ENCODE measurements at places on chromosomes 16 and 17.

- DNase-seq: no peak
Measured at GRCh38 chr17:82753201-82753464, 1.3 kb downstream of the TBCD start.

DNA sequence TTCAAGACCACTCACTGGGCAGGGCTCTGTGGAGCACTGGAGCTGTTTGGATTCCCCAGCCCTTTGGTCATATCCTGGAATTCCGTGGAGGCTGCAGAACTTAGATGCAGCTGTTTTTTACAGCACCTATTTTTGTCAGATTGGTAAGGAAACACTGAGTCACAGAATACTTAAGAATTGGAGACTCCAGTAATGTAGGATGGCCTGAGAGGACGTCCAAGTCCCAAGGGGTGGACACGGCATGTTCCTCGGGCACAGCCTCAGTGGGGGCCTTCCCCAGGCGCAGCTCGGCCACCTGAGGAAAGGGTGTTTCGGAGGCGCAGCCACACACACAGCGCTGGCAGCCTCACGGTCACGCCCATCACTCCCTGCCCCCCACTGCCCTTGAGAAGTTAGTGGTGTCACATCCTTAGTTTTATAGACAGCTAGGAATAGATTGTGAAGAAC is 14.8 kb downstream of the PLD6 start:
- DNase-seq: no peak

- peak; percentile 12 for DNase-seq
Measured at GRCh38 chr17:82300707-82301270, 16.6 kb downstream of the CD7 start.

- no peak for DNase-seq
Measured at GRCh38 chr17:76700617-76701470, 9.9 kb downstream of the MXRA7 start.

GRCh38 chr17:43219746-43220380 is 8.2 kb downstream of the TMEM106A start:
- DNase-seq: no peak

- no peak for DNase-seq
Measured at GRCh38 chr17:59516451-59516850, 49.0 kb upstream of the DHX40 start.

DNA sequence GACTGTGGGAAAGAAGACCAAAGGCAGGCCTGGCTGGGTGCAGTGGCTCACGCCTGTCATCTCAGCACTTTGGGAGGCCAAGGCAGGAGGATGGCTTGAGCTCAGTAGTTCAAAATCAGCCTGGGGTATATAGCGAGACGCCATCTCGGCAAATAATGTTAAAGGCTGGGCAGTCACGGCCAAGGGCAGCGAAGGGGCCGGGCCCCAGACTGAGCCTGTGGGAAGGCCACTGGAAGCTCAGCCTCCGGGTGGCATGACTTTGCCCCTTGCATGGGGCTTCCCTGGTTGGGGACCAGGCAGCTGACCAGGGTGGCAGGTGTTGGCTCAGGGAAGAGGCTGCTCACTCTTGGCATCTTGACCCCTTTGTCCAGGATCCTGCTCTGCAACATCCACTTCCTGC is 14.0 kb upstream of the CD300LD start:
- no peak for DNase-seq

DNA sequence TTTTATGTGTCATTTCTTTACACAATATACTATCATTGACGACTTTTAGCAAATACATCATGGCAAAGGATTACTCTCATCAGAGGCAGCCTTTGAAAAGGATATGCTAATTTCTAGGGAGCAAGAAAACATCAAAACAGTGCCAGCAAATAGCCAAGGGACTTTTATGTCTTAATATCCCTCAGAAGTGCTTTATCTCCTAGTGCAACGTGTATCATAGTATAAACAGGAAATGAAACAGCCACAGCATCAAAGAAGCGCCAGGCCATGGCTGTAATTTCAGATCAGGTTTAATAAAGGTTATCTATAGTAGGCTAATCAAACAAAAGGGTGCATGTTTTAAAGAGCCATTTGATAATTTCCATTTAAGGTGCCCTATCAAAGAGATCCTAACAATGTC is 159.9 kb downstream of the AXIN2 start:
- DNase-seq: no peak

- DNase-seq: no peak
Measured at GRCh38 chr16:29011112-29011511, 26.3 kb downstream of the LAT start.

- no peak for DNase-seq
Measured at GRCh38 chr17:80834893-80835275, 156.8 kb upstream of the CHMP6 start.

GRCh38 chr17:67260170-67260987 is 15.4 kb upstream of the HELZ start:
- no peak for DNase-seq

GRCh38 chr16:47927330-47927729 is 228.5 kb downstream of the ABCC12 start:
- no peak for DNase-seq

DNA sequence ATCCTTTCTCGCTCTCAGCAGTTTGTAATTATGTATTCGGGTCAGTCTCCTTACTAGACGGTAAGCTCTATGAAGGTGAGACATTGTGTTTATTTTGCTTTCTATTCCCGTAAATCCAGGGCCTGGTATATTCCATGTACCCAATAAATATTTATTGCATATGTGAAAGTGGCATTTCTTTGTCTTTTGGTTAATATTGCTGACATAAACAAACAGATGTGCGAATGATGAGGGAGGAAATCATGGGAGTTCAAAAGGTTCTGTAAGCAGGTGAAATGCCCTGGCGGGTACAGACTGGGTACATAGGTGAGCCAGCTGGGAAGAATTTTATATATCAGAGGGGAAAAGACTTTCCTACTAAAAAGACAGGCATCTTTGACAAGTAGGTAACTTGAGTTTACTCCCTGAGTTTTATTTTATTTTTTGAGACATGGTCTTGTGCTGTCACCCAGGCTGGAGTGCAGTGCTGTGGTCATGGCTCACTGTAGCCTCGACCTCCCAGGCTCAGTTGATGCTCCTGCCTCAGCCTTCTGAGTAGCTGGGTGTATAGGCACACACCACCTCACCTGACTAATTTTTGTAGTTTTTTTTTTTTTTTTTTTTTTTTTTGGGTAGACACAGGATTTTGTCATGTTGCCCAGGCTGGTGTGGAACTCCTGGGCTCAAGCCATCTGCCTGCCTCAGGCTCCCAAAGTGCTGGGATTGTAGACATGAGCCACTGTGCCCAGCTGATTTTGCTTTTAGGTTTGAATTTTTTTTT is 5.7 kb upstream of the METTL9 start:
- DNase-seq: no peak

GRCh38 chr16:64138621-64139020 is 983.2 kb downstream of the CDH11 start:
- no peak for DNase-seq

DNA sequence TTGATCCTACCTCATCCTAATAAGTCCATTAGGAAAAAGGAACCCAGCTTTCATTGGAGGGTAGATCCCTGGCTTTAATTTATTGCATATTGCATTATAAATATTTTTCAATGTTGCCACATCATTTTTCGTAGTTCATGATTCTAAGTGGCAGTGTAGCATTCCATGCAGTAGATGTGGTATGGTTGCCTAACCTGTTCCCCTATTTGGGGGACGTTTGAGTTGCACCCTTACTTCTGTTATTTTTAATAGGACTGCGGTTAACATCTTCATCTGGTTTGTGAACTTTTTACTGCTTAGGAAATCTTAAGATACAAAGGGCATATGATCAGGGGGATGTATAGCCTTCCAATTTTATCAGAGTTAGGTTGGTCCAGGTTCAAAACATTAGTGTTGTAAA is 5.4 kb downstream of the SCPEP1 start:
- no peak for DNase-seq

- no peak for DNase-seq
Measured at GRCh38 chr16:84686707-84687298, 13.0 kb upstream of the USP10 start.

DNA sequence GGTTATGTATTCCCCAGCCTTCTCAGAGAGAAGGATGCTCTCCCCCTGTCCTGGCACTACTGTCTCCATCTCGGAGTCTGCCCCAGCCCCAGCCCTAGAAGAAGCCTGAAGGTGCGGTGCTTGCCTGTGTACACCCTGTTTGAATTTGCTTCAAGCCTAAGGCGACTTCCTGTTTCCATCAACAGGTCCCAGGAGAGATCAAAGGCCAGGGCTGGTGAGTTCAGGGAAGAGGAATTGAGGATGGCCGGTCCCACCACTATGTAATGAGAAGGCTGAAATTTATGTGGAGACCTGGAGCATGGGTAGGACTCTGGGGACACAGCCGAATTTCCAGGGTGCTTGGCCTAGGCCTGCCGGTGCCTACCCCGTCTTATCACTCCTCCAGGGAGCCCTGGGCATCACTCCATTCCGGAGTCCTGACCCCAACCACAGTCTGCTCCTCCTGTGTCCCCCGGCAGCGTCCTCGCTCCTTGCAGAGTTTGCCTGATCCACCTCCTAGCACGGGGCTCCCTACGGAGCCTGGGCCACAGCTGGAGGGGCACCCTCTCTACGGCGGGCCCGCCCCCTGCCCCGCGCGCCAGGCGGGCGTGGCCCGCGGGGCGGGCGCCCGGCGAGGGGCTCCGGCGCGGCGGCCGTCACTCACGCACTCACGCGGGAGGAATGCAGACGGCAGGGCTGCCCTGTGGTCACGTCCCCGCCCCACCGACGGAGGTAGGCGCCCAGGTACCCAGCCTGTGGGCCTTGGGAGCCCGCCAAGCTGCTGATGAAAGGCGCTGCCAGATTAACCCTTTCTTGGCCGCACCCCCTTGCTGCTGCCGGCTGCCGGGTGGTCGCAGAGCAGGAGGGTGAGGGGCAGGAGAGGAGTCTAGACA is 53.8 kb upstream of the TAC4 start:
- no peak for DNase-seq

- DNase-seq: no peak
Measured at GRCh38 chr17:11852912-11853311, 144.4 kb downstream of the ZNF18 start.

GRCh38 chr17:52106638-52107261 is 51.8 kb downstream of the CA10 start:
- peak; percentile 11 for DNase-seq

DNA sequence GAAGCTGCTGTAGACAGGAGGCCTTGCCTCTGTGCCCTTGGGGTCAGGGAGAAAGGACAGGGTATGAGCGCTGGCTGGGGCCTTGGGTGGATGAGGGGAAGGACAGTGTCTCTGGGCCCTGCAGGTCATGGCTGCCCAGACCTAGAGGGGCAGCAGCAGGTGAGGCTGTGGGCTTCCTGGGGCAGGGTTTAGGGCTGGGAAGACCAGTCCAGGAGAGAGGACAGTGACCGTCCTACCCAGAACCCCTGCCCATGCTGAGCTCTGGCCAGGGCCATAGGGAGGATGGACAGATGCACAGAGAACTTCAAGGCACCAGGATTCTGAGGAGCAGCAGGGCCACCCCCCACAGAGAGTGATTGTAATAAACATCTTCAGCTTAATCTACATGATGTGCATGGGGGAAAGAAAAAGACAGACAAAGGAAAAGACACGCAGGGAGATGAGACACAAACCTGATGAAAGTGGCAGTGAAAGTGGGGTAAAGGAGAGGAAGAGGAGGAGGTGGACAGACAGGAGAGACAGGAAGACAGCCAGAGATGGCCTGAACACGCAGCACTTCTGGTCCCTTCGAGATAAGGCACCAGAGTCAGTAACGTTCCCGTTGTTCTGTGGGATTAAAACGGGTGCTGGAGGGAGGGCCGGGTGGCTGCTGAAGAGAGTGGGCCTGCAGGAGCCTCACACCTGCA is 17.5 kb downstream of the FLOT2 start:
- DNase-seq: no peak

DNA sequence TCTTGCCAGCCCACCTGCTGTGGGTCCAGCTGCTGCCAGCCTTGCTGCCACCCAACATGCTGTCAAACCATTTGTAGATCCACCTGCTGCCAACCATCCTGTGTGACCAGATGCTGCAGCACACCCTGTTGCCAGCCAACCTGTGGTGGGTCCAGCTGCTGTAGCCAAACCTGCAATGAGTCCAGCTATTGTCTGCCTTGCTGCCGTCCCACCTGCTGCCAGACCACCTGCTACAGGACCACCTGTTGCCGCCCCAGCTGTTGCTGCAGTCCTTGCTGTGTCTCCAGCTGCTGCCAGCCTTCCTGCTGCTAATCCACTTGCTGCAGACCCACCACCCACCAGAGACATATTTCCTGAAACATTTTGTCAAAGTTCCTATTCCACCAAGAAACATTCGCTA is 641 bp downstream of the KRTAP9-1 start:
- no peak for DNase-seq

GRCh38 chr16:354291-354881 is 1.9 kb upstream of the AXIN1 start:
- no peak for DNase-seq

DNA sequence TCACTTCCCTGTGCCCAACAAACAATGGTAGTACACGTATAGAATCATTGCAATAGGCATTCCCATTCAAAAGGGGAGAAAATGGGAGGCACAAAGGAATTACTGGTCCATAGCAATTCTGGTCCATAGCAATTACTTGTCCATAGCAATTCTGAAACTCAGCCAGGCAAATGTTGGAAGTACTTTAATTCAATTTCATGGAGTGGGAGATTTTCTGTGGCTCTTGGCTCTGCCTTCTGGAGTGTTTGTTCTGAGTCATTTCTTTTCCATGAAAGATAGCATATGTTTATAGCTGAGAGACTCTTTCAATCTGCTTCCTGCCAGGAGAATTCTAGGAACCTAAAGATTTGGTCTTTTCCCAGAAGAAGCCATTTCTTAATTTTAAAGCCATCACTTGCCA is 182.8 kb upstream of the ELAC2 start:
- DNase-seq: no peak

DNA sequence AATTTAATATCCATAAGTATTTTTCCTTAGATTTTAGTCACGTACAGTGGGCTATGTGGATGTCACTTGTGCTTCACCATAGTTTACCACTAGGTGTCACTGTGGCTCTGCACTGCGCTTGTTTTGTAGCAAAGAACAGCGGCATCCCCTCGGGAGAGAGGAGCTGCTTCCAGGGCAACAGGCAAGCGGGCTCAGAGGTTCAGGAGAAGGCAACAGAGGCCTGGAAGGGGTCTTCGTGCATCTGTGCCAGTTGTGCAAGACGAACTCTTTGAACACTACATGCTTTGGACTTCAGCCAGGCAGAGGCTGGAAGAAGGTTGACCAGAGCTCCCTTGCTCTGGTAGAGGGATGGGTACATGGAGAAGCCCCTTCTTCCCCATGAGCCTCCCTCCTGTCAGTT is 20.6 kb downstream of the CYB561 start:
- DNase-seq: peak; percentile 69

DNA sequence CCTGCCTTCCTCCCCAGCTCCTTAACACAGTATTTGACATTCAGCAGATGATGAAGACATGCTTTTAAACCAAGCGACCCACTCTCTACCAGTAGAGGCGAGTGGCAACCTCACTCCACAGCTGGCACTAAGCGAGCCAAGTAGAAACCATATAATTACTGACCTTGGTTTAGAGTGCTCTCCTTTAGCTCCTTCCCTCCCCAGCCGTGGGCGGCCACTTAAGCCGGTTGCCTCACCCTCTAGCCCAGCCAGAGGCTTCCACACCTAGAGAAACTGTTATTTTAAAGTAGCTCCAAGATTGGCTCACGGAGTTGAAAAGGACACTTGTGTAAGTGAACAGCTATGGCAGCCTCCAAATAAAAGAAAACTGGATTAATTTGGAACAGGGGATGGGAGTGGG is 109.1 kb upstream of the CRHR1 start:
- DNase-seq: no peak

GRCh38 chr17:29848737-29849136 is 81.3 kb downstream of the SSH2 start:
- DNase-seq: no peak

Measured in nucleus accumbens (tissue), 56 donors.